ENCODE measurements at places on chromosomes 3 and 15.

DNA sequence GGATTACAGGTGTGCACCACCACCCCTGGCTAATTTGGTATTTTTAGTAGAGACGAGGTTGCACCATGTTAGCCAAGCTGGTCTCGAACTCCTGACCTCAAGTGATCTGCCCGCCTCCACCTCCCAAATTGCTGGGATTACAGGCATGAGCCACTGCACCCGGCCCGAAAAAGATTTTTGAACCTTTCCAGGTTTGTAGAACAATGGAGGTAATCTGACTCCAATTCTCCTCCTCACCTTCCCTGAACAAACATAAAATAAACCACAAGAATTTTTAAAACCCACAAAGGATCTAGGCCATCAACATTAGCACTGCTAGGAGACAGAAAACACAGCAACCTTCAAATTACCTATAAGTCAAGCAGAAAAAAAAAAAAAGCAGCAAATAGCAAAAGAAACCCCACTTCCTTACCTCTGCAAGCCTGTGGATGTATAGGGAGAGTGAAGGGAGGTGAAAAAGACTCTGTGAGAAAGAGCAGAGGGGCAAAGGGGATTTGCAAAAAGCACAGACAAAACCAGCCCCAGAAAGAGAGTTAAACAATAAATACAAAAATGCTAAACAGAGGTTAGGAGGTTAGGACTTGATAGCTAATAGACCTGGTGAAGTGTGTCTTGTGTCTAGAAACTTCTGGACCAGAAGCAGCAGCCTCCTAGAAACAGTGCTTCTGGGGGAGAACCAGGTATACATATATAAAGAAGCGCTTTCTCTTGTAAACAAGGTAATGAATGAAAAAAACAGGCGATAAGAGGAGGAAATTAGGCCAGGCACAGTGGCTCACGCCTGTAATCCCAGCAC lies 32.1 kb downstream of the TFDP2 start:
- no peak for DNase-seq

- no peak for DNase-seq
Observed at GRCh38 chr3:35733341-35733740, 94.0 kb downstream of the ARPP21 start.

DNA sequence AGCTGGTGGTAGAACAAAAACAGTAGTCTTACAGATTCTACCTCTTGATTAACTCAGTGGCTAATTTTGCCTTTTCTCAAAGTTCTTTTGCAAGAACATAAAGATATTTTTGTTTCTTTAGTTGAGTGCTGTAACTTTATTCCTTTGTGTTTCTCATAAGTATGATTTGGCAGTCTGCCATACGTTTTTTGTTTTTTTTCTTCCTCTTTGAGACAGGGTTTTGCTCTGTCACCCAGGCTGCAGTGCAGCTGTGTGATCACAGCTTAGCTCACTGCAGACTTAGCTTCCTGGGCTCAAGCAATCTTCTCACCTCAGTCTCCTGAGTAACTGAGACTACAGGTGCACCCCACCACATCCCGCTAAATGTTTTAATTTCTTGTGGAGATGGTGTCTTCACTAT lies 22.4 kb downstream of the B3GNT5 start:
- no peak for DNase-seq

- DNase-seq = no peak
Observed at GRCh38 chr3:141940194-141940776, 63.8 kb downstream of the ATP1B3 start.

- no peak for DNase-seq
Observed at GRCh38 chr3:113174801-113175485, 36.4 kb upstream of the BOC start.

- no peak for DNase-seq
Observed at GRCh38 chr15:78340231-78341056, at the start of gene CRABP1. CRABP1 (plus strand) TSS chr15:78340353; CDS start chr15:78340429, 76 bp downstream.

DNA sequence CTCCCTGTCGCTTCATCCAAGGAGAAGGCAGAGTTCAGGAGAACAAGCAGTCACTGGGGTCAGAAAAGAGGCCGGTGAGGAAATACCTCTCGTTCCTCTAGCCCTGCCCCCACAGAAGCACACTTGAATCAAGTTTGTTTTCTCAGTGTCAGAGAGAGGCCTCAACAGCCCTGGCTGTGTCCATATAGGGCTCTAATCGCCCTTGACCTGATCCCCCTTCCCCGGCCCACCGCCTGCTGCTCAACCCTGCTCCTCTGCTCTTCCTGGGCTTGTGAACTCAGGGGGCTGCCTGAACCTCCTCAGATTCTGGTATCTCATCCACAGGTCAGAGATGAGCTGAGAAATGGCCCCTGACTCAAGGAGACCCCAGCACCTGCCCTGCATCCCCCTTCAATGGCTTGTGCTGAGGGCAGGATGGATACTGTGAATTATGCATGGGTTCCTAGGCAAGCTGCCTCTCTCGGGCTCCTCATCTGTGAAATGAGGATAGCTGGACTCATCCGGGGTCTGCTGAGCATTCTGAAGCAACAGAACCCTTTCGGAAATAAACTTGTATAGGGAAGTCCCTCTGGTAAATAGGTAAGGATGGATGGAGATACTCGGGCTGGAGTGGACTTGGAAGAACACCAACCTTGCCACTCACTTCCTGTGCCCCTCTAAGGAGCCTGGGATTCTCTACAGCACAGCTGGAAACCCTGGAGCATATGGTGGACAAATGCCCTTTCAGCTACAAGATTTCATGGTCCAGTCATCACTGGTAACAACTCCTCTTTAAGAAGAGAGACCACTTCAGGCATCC lies 147.5 kb downstream of the STT3B start:
- DNase-seq = no peak

- no peak for DNase-seq
Observed at GRCh38 chr3:69413551-69414207, 27.8 kb upstream of the FRMD4B start.

- DNase-seq = no peak
Observed at GRCh38 chr3:196140224-196140623, 58.3 kb upstream of the TFRC start.

DNA sequence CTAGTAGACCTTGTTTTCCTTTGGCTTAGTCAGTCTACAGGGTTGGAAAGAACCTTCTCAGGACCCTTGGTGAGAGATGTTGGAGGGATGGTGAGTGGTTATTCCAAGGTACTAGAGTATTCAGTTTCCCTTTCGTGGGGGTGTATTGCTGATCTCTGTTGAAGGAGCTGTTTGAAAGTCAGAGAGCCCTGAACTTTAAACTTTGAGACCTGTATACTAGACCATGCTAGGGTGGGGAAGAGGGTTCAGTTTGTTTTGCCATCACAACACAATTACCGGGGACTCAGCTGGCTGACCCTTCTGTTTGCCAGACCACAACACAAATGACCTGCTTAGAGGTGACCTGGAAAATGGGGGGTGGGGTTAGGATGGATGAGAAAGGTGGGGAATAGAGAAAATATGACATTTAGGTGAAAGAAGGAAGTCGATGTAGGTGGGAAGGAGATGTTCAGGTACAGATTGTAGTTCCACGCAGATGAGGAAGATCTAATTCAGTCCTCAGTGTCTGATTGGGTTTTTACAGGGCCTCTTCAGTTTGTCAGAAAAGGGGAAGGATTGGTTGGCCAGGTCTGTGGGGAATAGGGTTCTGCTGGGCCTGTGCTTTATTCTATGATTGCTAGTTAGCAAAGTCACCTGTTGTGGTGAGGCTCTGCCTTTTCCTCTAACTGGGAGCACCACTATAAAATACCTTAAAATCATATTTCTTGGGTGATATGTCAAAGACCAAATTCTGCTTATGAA lies 6.8 kb downstream of the UBE2E2 start:
- DNase-seq = no peak

GRCh38 chr15:24940236-24940635 lies 14.6 kb upstream of the SNRPN start:
- DNase-seq = no peak

DNA sequence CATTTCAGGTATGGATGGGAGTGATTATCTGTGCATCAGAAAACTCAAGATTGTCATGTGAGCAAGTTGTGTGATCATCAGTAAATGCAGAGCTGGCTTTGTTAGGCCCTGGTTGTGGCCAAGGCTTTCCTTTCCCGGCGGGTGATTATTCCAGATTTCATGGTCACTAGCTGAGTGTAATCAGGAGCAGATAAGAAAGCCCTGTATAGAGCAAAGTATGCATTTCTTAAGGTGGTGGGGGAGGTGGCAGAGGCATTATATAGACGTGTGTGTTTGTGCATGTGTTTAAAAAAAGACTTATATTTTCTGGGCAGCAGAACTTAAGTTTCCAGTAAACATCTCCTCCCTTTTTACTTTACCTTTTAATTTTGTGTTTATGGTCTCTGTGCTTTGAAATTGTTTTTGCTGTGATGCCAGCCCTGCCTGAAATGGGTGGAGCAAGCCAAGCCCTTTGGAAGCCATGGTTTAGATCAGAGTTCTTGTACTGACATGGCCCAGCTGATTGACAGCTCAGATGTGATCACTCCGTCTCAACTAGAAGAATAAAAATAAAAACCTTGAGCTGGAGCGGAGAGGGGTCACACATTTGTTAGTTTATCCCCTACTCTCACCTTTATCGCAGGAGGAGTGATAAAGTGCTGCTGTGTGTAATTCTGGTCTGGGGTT lies 22.2 kb downstream of the SMAD3 start:
- DNase-seq = no peak

GRCh38 chr3:81095956-81096355 lies 665.5 kb downstream of the GBE1 start:
- DNase-seq = no peak

DNA sequence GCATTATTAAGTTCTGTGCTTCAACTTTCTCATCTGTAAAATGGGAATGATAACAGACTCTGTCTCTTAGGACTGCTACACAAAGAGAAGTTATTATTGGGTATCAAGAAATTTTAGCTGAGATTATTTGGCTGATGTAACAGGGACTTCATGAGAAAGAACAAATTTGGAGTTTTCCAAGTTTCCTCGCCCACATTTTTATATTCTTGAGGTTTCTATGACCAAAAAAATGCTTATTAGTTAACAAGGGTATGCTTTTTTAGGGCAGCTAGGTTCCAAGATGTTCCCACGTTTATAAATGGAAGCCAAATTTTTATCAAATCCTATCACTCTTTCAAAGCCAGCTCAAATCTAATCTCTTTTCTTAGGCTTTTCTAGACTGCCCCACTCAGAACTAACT lies 50.6 kb upstream of the C3orf80 start:
- DNase-seq = no peak

GRCh38 chr3:101828691-101829436 lies 20.4 kb upstream of the NFKBIZ start:
- DNase-seq = no peak

DNA sequence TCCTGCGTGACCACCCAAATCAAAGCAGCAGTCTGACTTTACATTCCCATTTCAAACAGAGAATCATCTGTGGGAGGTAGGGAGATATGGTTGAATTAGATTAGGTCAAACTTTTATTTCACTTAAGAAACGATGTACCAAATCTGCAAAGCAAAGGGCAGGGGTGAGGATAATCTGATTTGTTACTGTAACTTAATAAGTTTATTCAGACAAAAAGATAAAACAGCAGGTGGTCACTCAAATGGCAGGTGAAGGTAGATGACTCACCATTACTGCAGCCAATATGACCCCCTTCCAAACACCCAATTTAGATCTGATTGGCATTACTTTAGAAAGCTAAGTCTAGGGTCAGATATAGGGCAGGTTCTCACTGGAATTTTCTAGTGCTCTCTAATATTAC lies 651.0 kb upstream of the NAALADL2 start:
- DNase-seq = no peak

GRCh38 chr3:62169906-62170660 lies 203.3 kb downstream of the FEZF2 start:
- no peak for DNase-seq

GRCh38 chr15:66834881-66835878 lies 133.1 kb downstream of the SMAD6 start:
- DNase-seq = no peak

- DNase-seq = no peak
Observed at GRCh38 chr3:169212086-169212485, 451.4 kb downstream of the MECOM start.

DNA sequence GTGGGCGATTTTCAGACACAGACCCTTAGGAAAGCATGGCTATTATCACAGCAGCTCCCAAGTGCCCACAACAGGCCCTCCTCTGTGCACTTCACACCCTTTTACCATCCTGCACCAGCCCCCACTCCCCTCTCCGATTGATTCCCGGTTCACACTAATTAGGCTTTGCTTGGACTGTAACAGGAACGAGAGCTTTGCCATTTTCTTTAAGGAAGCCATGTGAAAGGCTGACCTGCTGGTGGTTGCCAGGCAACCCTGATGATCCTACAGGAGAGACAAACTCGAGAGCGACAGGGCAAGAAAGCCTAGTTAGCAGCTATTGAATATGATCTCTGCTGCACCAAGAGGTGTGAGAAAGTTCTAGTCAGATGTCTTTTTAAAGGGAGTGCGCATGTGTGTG lies 28.2 kb upstream of the DET1 start:
- DNase-seq = no peak

GRCh38 chr3:42654331-42655201 lies 1.1 kb downstream of the ZBTB47 start:
- peak; percentile 85 for DNase-seq

GRCh38 chr15:70033529-70034140 lies 64.1 kb downstream of the TLE3 start:
- no peak for DNase-seq

- no peak for DNase-seq
Observed at GRCh38 chr3:197701841-197702240, 34.9 kb downstream of the RUBCN start.

GRCh38 chr3:140004271-140004670 lies 69.3 kb downstream of the CLSTN2 start:
- no peak for DNase-seq

DNA sequence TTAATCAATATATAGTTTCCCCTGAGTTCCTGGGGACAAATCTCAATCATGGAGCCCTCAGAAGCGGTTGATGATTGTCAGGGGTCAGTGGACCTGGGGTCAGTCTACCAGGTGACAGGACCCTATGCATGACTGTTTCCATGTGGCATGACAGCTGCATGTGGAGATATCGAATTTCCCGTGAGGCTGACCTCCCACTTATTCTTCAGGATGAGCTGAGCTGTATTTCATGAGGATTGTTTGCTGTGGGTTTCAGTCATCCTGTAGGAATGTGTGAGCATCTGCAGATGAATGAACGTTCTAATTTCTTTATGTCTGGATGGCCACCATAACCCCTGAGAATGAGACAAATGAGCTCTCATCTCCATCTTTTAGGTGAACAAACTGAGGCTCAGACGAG lies 93.0 kb upstream of the HES1 start:
- no peak for DNase-seq

DNA sequence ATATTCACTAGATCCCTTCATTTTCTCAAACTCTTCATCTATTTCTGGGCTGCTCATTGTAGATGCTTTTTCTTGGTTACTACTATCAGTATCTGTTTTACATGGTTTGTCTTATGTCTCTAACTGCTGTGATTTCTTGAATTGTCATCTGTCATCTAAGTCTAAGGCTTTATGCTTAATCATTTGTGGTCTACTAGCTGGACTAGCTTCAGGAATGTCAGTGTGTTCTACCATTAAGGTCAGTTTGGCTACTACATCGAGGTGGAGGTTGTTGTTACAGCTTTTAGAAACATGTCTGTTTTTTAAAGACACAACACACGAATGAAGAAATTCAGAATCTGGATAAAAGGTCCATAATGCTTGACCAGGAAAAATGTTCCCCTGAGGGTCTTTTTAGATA lies 82.2 kb downstream of the ABI3BP start:
- no peak for DNase-seq

GRCh38 chr3:195446359-195446758 lies 3.5 kb upstream of the ACAP2 start:
- DNase-seq = no peak

All from GM13977 (cell line).